ENCODE measurements at places on chromosomes 13 and 19.

GRCh38 chr13:79791471-79792042 is 310.6 kb downstream of the NDFIP2 start:
- no peak for DNase-seq

- DNase-seq: no peak
Observed at GRCh38 chr19:16340092-16340491, 15.5 kb downstream of the KLF2 start.

- peak; percentile 69 for DNase-seq
Observed at GRCh38 chr19:51514866-51515481, 13.4 kb upstream of the SIGLEC12 start.

GRCh38 chr13:77714119-77714755 is 16.8 kb downstream of the SLAIN1 start:
- no peak for DNase-seq

- no peak for DNase-seq
Observed at GRCh38 chr13:22017226-22017625, 346.4 kb downstream of the FGF9 start.

DNA sequence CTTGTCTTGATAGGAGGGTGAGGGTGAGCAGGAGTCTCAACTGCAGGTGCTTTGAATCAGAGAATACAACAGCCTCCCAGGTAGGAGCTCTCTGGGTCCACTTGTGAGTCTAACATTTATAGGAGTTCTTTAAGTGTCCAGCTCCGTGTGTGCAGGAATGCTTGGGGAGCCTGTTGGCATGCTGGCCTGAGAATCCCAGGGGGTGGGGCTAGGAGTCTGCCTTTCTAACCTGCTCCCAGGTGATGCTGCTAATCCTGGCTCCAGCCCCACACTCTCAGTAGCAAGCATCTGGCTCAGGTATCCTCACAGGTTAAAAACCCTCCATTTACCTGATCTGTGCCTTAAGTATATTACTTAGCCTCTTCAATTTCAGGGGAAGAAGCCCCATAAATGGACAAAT is 368.9 kb downstream of the RBM26 start:
- no peak for DNase-seq

DNA sequence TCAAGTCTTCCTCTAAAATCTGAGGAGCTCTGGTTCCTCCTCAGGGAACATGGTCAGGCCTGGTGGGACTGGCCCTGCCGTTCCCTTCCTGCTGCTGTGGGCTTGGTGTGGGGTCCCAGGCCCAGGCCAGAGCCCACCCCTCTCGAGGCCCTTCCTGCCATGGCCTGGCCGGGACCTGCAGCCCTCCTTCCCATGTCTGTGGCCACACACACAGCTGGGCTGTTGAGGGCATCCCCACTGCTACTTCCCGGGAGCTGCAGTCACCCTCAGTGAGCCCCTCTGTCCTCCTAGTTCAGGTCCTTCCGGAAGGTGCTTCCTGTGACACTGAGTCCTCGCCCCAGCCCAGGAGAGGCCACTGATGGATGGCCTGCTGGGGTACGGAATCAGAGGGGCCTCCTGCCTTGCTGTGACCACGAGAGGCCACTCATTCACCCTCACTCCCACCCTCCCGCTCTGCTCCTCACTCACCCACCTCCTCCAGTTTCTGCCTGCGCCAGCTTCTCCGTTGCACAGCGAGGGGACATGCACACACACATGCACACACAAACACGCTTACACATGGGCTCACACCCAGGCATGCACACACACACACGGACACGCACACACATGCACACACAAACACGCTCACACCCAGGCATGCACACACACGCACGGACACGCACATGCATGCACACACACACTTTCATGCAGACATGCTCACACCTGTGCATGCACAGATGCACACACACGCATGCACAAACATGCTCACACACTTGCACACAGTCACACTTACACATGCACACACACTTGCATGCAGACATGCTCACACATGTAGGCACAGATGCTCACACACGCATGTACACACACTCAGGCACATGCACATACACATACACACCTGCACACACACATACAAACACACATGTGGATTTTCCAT is 7.3 kb upstream of the MCF2L start:
- no peak for DNase-seq

GRCh38 chr19:15222738-15223648 is 9.3 kb downstream of the EPHX3 start:
- peak; percentile 96 for DNase-seq

DNA sequence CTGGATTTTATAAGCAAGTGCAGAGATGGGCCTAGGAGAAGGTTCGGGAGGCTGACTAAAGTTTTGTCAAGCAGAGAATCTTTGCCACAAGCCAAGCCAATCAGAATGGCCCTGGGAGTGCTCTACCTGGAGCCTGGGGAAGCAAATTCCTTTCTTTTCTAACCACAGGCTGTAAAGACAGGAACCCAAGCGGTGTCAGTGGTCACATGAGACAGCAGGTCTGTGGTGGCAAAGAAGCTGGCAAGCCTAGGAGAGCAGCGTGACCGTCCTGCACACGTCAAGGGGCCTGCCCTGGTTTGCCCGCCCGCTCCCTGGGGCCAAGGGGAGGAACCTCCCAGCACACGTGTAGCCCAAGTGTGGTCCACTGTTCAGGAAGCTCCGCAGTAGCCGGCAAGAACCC is 90.8 kb downstream of the IPO5 start:
- DNase-seq: no peak

DNA sequence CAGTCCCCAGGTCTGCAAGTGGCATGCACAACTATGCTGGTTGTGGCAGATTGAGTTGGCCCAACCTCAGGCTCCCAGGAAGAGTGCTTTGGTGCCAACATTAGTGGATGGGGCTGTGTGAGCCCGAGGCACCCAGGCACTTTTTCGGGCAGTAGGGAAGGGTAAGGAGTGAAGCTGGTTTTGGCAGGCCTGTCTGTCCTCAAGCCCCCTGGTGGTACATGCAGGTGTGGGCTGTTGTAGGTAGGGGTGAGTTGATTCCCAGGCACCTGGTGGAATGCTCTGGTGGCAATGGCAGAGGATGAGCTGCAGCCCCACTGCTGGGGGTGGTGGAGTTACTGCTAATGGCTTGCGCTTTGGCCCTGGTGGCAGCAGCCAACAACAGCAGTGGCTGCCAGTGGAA is 723.7 kb upstream of the SLITRK1 start:
- no peak for DNase-seq

DNA sequence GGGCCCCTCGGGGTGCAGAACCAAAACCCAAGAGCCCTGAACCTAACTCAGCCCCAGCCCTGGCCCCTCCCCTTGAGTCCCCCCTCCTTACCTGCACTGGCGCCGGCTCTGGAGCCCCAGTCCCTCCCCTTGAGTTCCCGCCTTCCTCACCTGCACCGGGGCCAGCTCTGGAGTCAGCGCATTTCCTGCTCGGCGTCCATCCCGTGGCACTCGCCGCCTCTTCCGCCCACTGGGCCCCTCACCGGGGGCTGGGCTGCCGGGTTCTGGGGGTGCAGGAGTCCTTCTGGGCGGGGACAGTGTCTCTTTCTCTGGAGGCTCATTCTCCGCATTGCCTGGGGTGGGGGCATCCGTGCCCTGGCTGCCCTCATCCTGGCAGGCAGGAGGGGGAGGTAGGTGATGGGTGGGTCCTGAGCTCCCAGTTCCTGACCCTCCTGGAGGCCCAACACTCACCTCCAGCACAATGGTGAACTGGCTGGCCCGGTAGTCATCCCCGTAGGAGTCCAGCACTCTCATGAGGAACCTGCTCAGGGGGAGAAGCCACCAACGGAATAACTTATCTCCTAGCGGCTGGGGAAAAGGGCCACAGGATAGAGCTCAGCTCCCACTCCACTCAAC is 5.3 kb downstream of the NDUFA3 start:
- no peak for DNase-seq

GRCh38 chr13:110161112-110161882 is 145.7 kb downstream of the COL4A1 start:
- DNase-seq: no peak

GRCh38 chr13:43237616-43238015 is 214.2 kb downstream of the DNAJC15 start:
- no peak for DNase-seq

GRCh38 chr13:23963184-23963931 is 66.1 kb upstream of the C1QTNF9B start:
- no peak for DNase-seq

DNA sequence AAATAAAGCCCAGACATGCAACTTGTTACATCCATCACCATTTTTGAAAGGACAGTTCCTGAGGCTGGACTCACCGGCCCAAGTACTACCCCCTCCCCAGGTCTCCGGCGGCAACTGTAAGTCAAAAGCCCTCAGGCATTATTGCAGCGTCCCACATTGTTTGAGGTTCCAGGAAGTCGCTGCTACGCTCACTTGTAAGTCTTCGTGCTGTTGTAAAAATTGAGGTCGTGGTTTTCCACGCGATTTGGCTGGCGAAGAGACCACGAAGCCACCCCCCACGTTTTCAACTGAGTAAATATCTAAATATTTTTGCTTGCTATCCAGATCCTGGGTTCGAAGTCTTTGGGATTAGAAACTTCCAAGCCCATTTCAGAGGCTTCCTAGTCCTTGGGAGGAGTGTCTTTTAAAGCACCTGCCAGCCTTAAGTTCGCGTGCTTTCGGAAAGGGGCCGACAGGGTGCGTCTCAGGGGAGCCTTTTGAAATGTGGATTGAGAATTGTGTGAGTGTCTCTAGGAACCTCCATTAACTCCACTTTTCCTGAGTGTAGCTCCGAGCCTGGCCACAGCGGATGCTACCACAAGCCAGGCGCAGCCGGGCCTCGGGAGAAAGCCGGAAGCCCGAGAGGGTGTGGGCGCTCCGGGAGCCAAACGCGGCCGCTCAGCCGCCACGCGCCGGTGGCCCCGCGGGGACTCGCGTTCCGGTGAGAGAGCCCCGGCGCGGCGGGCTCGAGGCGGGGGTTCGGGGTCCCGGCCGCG is 434 bp upstream of the FNDC3A start:
- peak; percentile 74 for DNase-seq

- DNase-seq: no peak
Observed at GRCh38 chr19:19262190-19263057, 10.7 kb downstream of the TM6SF2 start.

DNA sequence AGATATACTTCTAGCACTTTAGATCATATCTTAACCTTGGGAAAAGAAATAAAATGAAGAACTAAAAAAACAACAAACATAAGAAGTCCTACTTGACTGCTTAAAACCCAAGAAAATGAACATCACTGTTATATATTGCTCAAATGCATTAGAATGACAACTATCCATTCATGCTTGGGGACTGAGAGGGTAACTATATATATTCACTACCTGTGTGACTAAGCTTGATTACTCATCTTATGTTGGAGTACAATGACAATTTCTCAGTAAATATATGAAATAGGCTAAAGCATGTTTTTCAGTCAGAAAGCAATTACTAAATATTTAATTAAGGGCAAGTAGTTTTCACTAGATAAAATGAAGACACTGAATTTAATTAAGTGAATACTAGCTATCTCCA is 40.1 kb downstream of the ZC3H13 start:
- no peak for DNase-seq

- no peak for DNase-seq
Observed at GRCh38 chr13:66264971-66265370, 965.2 kb downstream of the PCDH9 start.

DNA sequence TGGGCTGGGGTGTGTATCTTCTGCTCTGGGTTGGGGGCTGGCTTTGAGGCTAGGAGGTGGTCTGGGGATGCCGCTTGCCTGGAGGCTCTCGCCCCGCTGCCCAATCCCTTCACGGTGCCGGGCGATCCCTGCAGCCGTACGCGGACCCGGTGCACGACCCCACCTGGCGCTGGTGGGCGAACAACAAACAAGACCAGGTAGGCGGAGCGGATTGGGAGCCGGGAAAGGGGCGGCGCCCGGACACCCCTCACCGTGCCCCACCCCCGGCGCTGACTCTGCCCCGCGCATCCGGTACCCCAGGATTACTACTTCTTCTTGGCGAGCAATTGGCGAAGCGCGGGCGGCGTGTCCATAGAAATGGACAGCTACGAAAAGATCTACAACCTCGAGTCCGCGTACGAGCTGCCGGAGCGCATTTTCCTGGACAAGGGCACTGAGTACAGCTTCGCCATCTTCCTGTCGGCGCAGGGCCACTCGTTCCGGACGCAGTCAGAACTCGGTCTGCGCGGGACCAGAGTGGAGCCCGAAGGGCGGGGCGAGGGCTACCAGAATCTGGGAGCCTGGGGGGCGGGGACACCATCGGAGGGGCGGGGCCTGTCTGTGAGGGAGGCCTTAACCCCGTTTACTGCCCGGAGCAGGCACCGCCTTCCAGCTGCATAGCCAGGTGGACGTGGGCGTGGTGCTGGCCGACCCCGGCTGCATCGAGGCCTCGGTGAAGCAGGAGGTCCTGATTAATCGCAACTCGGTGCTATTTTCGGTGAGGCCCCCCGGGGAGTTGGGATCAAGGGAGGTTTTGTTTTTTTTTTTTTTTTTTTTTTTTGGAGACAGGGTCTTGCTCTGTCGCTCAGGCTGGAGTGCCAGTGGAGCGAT is 12.1 kb upstream of the PSMD8 start:
- DNase-seq: peak; percentile 49

DNA sequence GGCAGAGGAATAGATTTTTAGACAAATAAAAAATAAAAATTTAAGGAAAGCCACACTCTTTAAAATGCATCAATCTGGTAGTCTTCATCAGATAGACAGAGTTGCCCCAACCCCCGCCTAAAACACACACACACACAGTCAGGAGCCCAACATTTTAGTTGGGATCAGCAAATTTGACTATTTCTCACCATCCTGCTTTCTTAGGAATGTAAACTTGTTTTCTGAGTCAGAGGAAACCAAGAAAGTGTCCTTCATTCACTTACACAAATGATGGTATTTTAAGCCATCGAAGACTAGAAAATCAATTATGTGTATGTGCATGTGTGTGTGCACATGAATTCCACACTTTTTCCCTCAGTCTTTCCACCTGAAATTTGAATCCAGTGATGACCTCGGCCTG is 1657.5 kb downstream of the SLITRK1 start:
- DNase-seq: no peak

DNA sequence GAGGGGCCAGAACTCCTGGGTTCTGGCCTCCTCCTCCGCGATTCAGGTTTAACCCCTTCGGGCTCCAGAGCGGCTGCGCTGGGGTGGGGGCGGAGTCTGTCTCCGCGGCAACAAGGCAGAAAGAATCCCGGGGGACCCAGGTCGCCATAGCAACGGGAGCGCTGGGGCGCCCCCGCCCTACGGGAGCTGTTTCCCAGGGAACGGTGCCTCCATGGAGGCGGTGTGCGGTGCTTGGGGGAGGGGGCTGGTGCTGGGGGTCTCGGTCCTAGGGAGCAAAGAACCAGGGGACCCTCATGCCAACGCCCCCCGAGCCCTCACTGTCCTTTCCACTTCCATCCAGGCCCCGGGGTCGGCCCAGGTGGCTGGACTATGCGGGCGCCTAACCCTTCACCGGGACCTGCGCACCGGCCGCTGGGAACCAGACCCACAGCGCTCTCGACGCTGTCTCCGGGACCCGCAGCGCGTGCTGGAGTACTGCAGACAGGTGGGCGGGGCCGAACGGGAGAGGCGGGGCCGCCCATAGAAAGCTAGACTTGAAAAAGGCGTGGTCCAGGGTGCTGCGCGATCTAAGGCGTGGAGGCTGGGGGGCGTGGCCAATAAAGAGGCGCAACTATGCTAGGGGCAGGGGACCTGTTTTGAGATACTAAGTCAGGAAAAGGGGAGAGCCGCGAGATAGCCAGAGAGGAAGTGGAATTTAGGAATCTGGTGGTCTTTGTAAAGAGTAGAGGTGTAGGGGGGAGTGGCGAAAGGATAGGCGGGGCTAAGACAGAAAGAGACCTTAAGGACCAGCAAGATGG is 1.2 kb downstream of the APLP1 start:
- DNase-seq: peak; percentile 60

Data from fibroblast of pulmonary artery (primary cell).